Activated naive CD4-positive, alpha-beta T cell treated with anti-CD3 and anti-CD28 coated beads, Interleukin-2, amount 50 U/mL, for 72 hours (primary cell): ENCODE measurements at places on chromosomes 5 and 9.

GRCh38 chr5:10750909-10751308, 10.1 kb downstream of the DAP start:
- no peak for DNase-seq

- DNase-seq: no peak
Measured at GRCh38 chr9:23825700-23826099, 340 bp downstream of the ELAVL2 start.

DNA sequence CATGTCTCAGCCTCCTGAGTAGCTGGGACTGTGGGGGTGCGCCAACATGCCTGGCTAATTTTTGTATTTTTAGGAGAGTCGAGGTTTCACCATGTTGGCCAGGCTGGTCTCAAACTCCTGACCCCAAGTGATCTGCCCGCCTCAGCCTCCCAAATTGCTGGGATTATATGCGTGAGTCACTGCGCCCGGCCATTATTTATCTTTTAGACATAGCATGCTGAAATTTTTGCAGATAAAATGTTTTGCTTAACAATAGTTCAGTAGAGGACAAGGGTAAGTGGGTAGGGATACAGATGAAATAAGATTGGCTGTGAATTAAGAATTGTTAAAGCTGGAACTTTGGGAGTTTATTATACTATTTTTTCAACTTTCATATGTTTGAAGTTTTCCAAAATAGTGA, 150.8 kb upstream of the GRHPR start:
- no peak for DNase-seq

DNA sequence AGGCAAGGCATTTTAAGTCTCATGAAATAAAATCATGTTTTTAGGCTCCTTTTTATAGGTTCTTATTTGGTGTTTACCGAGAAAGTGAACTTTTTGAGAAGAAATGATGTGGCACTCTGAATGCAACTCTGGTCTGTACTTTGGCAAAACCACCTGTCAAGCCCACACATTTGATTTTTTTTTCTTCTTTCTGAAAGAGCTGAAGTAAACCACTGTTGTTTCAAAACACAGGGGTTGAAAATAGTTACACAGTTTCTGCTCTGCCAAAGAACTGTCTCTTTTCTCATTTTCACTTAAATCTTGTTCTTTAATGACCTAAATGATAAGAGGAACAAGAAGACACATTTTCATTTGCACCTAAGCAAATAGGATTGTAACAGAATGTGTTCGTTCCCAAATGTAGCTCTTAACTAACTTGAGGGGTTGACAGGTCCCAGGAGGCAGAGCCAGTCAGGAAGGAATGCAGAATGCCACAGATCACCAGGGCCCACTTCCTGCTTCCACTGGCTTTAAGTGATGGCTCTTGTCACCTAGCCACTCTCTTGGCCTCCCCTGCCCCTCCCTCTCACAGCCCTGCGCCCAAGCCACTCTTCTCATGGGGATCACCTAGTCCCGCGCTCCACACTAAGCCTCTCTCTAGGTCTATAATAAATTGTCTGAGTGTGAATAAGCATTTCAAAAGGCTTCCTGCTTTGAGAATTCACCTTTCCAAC, 47.3 kb downstream of the MED27 start:
- DNase-seq: no peak

DNA sequence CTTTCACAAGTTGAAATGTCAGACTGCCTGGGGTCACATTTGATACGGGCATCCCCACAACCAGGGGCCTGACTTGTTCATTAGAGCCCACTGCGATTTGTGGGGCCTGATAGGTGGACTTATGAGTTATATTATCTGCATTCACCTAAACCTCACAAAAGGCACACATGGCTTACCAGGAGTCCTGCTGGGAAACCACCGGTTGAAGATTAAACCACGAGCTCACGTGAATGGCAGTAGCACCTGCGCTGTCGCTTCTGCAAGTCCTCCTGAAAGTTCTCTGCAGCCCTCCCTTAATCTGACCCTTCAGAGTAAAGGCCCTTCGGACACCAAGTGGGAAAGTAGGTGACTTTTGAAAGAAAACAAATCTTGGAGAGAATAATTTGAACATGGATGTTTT, 68.9 kb downstream of the PPIC start:
- no peak for DNase-seq

GRCh38 chr5:16457451-16457850, 8.1 kb downstream of the ZNF622 start:
- DNase-seq: no peak

- no peak for DNase-seq
Measured at GRCh38 chr5:53425687-53426511, 54.5 kb upstream of the FST start.

- DNase-seq: no peak
Measured at GRCh38 chr5:127163750-127164149, 90.4 kb upstream of the C5orf63 start.

DNA sequence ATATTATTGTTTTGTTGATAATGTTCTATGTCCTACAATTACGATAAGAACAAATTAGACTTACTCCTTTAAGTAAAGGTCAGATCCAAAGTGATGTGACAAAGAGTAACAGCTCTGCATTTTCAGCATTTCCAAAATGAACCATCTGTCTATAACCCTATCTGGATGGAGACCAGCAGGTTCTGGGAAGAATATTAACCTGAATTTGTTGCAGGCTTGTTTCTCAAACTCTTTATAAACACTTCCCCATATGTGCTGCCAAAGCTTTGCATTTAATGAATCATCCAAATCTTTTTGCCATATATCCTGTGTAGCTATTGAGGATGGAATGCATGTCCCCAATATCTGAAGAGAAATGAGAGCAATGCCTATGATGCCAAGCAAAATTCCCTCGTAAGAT, 198.9 kb upstream of the SLC27A6 start:
- DNase-seq: no peak

DNA sequence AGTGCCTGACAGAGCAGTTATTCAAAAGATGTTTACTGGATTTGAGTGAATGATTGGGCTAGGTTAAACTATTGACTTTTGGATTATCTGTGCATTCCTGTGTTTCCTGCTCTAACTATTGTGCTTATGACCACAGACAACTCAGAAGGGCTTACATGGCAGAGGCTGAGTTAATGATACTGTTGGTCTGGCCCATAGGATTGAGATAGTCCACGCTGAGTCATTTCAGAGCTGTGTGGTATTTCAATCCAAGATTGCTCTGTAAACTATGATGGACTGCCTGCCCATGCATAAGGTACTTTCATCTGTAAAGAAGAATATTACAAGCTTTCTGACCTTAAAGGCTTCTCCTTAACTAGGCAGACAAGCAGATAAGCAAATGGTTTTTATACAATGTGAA, 49.1 kb upstream of the SLIT3 start:
- DNase-seq: no peak

- DNase-seq: no peak
Measured at GRCh38 chr5:171709930-171710329, 75.7 kb upstream of the SMIM23 start.

- DNase-seq: no peak
Measured at GRCh38 chr5:136840601-136841000, 475.3 kb upstream of the TRPC7 start.

GRCh38 chr9:26725573-26725972, 167.0 kb downstream of the CAAP1 start:
- DNase-seq: no peak

DNA sequence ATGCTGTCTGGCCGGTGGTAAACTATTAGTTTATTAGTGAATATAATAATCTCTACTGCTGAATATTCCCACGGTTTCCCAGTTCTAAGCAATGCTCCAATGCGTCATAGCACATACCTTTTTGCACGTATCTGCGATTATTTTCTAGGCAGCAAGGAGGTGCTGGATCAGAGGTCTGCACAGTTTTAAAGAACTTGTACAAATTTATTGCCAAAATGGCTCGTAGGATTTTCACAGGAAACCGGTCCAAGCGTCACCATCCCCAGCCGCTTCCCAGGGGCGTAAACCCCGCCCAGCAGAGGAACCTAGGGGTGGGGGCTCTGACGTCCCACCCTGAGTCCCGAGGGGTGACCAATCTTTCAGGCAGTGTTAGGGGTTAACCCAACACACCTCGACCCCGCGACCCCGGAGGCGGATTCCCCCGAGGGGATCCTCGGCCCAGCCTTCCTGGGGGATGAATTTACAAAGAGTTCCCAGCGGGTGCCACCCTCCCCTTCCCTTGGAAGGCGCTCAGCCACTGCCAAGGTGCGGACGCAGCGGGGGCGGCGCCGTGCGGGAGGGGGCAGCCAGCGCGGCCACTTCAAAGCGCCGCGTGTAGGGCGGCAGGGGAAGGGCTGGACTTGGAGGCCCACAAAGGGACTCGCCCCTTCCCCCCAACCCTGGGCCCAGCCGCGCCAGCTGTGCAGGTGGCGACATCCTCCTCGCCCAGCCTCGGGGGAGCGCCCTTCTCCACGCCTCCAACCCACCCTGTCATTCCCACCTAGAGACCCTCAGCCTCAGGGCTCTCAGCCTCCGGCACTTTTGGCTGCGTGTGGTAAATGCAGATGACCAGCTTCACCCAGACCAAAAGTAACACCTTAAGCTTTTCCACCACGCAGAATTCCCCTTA, 43.5 kb upstream of the TCF7 start:
- DNase-seq: peak; percentile 71
